ENCODE measurements at places on chromosomes 16 and 17.

GRCh38 chr16:79066561-79066960 lies 534.0 kb downstream of the MAF start:
- no peak for DNase-seq

DNA sequence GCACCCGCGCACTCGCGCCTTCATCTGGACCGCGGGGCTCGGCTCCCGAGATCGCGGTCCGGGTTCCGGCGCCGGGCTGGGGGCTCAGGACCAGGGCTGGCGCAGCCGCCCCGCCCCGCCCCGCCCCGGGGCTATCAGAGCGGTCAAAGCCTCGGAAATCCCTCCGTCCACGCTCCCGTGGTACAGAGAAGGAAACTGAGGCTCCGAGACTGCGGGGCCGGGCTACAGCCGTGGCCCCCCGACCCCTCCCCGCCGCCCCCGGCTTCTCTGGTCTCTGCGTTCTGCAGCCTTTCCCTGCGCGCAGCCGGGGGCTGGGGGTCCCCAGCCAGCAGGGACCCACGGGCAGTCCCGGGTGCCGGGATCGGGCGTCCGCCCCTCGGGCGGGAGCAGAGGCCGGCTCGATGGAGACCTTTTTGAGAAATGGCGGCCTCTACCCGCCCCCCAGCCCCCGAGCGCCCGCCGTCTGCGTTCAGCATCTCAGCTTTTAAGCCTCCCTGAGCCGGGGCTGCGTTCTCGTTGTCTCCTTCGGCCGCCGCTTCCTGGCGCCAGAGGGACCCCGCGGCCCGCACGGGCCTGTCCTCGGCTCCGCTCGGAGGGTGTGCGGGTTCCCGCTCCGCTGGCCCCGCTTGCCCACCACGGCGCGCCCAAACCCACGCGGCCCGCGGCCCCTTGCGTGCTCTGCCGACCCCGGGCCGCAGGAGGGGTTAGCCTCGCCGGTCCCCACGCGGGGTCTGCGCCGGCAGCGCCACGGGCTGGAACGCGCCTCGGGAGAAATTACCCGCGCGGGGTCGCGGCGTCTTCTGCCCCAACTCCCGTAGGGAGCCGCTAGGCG lies 1.5 kb upstream of the NPTX1 start:
- peak; percentile 81 for DNase-seq

DNA sequence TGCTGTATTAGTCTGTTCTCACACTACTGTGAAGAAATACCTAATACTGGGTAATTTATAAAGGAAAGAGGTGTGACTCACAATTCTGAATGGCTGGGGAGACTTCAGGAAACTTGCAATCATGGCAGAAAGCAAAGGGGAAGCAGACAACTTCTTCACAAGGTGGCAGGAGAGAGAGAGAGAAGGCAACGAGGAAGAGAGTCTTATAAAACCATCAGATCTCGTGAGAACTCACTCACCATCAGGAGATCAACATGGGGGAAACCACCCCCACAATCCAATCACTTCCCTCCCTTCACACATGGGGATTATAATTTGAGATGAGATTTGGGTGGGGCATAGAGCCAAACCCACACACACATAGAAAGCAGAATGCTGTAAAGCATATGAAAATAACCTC lies 896.2 kb downstream of the CDH11 start:
- DNase-seq, result no peak

DNA sequence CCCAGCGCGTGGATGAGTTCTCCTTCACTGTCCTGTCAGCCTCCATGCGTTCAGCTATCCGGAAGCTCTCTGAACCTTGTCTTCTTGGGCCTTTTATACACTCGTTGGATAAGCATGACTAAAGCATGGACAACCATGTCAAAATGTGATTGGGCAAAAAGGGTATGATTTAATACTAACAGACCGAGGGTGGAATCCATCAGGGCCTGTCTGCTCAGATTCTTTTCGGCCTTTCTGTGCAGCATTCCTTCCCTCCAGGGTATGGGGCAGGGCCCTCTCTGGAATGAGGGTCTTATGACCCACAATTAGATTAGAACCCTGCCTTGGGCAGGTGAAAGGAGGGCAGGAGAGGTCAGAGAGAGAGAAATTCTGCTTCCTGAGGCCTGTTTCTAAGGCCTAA lies 14.0 kb upstream of the CCL5 start:
- no peak for DNase-seq

DNA sequence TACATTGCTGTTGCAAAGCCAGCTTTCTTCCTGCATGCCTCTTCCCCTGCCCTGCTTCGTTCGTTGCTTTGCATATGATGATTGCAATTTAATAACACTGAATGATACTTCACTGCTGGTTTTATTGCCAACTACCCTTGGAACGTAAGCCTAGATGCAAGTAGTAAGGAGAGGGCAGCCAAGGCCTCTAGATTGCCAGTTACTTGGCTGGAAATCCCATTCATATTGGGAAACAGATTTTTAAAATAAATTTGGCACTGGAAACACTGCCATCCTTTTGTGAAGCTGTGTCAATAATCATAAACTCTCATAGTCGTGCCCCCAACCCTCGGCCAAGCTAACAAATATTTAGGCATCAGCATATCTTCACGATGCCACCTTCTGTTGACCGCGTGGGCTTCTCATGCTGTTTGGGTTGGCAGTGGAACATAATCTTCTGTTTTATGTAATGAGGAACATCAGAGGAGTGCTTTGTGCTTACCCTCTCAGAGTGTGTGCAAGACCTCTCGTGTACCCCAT lies 86.5 kb downstream of the MAP2K6 start:
- DNase-seq, result no peak

All from HuH-7.5 (cell line).